ENCODE measurements at places on chromosomes 3 and 15.

DNA sequence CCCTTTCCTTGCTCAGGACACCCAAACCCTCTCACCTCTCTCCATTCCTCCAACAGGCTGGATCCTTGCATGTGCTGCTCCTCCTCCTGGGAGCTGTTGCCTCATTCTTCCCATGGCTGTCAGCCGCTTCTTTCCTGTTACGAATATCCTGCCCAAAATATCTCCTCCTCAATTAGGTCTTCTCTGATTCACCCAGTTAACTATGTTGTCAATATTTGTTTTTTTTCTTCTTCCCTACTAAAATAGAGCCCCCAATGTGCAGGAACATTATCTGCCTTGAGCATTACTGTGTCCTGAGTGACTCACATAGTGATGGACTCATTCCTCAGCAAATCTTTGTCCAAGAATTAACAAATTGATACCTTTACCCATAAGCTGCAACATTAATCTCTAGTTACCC lies 357.2 kb downstream of the CLSTN2 start:
- DNase-seq: no peak

GRCh38 chr3:75101329-75102147 lies 487.1 kb upstream of the CNTN3 start:
- no peak for DNase-seq

DNA sequence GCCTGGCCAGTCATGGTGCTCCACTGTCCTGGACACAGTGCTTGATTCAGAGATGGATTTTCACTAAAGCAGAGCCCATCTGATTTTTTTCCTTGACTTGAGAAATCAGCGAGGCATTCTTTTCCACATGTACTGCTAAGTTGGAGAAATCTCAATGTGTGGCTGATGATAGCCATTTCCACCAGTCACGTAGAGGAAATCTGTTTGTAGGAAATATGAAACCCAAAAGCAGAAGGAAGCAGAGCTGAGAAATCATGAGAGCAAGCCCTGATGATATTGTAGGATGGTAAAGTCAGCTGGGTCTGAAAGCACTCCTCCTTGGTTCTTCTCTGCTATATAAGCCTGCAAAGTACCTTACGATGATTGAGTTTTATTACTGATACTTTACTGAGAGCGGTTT lies 1233.4 kb downstream of the ROBO2 start:
- no peak for DNase-seq

DNA sequence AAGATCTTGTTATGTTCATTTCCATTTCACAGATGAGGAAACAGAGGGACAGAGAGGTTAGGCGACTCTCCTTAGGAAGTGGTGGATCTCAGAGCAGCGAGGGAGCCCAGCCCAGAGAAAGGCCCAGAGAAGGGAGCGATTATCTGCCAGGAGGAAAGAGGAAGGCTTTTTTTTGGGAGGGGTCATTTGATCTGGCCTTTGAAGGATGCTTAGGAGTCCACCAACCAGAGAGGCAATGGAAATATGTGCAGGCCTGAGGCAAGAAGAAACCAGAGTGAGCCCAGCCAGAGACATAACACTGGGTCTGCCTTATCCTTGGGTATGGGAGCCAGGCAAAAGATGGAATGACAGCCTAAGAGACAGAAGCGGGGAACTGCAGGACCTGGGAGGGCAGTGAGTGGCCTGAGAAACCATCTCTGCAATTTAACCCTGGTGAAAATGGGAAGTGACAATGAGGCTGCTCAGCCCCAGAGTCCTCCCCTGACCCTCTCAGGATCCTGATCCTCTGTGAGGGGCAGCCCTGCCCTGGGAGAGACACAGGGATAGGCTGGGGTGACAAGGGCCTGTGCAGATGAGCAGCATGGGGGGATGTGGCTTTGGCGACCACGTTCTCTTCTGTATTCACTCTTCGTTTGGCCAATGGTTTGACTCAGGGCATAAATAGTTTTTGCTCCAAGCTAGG lies 163.2 kb downstream of the WNT7A start:
- DNase-seq: no peak

- no peak for DNase-seq
Observed at GRCh38 chr3:194139071-194139813, 3.3 kb downstream of the HES1 start.

- DNase-seq: no peak
Observed at GRCh38 chr3:98695796-98696195, 67.3 kb upstream of the ST3GAL6 start.

GRCh38 chr15:29259233-29259632 lies 10.4 kb downstream of the NSMCE3 start:
- no peak for DNase-seq

DNA sequence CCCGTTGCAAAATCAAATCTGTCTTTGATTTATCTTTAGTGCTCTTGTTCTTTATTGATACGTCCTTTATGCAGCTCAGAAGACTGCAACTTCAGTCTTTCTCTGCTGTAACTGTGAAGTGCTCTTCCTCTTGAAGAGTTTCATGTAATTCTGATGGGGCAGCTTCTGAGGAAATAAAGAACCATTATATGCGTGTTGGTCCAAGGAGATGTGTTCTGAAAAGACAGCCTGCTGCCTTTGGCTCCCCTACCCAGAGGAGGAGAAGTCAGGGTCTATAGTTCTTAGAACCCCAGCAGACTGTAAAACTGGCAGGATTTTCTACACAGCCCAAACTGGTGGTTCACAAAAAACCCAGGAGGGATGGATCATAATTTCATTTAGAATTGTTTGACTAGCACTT lies 22.4 kb upstream of the ABHD10 start:
- DNase-seq: no peak

- DNase-seq: no peak
Observed at GRCh38 chr3:71185733-71186455, 397.6 kb downstream of the FOXP1 start.
